Omental fat pad (tissue), 4 donors: ENCODE measurements at places on chromosomes 2 and 18. TPM values are rescaled to one million over a fixed set of nuclear protein-coding genes. Genes with fewer than 3 reads are reported as not detected.

GATA6 gene
- 19.1 TPM for total RNA-seq

CABYR gene
- total RNA-seq: 5.3 TPM

COLEC12 gene
- 25.3 TPM for total RNA-seq

TBR1 gene
- total RNA-seq: 0.09 TPM

TEX51 gene
- not detected for total RNA-seq

SCN7A gene
- 1.3 TPM for total RNA-seq

SS18 gene
- 105 TPM for total RNA-seq

POTEJ gene
- not detected for total RNA-seq

TCF7L1 gene
- total RNA-seq: 3.9 TPM

DNA sequence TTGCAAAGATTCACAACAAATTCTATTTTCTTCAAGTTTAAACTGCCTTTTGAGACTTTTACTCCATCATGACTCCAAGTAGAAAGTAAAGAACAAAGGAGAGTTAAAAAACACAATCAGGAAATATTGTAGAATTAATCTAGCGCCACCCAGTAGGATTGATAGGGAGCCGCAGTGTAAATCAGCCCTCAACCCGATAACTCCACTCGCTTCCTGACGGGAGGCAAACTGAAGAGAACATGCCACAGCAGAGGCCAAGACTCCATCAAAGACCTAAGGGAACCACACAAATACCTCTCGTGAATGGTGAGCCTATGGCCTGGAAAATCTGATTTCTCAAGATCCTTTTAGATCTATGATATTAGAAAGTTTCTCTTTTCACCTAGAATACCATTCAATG is 319.0 kb downstream of the STK39 start:
- DNase-seq: no peak

DNA sequence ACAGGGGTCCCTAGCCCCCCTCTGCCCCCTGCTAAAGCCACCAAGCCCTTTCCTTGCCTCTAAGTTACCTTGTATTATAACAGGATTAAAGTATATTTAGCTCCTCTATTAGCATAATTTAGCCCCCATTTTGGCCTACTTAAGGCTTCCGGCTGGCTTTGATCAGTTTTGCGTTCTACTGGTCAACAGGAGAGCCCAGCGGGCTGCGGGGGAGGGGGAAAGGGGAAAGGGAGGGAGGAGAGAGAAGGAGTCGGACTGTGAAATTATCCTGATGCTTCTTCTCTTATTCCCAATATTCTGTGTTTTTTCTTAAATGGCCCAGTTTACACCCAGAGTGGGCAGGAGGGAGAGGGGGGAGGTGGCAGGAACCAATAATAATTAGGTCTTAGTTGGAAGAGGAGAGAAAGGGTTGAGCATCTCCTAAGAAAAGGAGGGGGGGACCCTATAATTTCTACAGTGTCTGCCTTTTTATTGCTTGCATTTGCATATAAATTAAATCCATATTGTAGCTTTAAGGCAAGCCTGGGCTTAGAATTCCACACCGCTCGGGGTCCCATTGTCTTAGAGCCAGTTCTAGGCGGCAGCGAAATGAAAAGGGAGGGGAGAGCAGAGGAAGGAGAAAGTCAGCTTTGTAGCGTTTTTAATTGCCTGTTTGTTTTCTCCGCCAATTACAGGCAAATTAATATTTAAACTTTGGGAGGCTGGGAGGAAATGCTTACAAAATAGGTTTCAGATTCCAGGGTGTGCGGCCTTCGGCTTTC is 39.6 kb downstream of the EN1 start:
- DNase-seq: no peak

- no peak for DNase-seq
Measured at GRCh38 chr2:113757138-113757657, 756 bp upstream of the SLC35F5 start.

DNA sequence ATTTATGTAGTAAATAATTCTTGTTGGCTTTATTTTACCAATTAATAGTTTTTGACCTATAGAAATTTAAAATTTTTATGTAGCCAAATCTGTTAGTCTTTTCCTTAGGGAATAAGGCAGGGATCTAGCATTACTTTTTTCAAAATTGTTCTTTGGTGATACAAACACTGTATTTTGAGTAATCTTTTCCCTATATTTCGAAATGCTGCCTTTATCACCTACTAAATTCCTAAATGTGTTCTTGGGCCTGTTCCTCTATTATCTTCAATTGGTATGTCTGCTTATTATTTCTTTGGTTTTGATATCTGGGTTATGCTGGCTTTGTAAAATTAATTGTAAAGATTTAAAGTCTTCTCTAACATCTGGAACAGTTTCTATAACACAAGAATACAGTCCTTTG is 87.5 kb downstream of the DYSF start:
- DNase-seq: no peak

- no peak for DNase-seq
Measured at GRCh38 chr2:163733301-163733938, 2.4 kb downstream of the FIGN start.

DNA sequence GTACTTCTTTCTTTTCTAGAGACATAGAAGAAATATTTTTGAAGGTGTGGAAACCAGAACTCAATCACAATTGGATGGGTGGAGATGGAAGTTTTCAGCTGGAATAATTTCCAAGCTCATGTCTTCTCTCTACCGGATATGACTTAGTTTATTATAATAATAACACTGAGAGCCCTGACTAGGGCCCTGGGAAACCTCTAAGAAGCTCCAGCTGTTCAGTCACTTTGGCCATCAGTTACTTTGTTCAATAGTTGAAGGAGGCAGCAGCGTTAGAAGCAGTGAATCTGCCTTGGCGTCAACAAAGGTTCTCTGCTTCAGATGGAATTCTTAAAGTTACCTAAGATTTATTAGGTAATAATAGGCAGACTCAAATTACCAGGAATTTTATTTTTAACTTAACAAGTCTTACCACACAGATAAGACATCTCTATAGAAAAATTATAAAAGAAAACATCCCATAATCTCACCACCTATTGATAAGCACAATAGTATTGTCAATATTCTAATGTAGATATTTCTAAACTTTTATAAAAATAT is 293.8 kb upstream of the CHAC2 start:
- no peak for DNase-seq

- no peak for DNase-seq
Measured at GRCh38 chr2:240213226-240213475, 72.7 kb upstream of the OTOS start.

GRCh38 chr2:1972948-1973347 is 228.6 kb upstream of the PXDN start:
- no peak for DNase-seq

GRCh38 chr18:53817976-53818950 is 406.2 kb downstream of the MBD2 start:
- DNase-seq: no peak
